ENCODE measurements at places on chromosomes 4 and X. TPM values are rescaled to one million over a fixed set of nuclear protein-coding genes. Genes with fewer than 3 reads are reported as not detected.

The IBSP gene
- total RNA-seq, result not detected

DNA sequence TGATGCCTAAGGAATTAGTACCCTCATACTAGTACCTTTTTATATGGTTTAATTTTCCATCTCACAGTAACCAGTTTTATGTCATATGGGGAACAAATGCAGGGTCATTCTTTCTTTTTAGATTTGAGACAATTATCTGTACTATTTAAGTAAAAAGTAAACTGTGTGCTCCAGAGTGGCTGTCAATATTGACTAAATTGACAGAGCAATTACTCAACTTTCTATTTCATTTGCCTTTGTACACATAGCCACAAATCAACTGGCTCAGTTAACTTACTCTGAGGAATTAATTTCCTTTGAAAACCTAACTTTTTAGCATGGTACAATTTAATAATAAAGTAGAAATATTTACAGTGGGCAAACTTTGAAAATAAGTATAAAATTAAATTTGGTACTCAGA lies 28.5 kb upstream of the TEX13C start:
- no peak for DNase-seq

DNA sequence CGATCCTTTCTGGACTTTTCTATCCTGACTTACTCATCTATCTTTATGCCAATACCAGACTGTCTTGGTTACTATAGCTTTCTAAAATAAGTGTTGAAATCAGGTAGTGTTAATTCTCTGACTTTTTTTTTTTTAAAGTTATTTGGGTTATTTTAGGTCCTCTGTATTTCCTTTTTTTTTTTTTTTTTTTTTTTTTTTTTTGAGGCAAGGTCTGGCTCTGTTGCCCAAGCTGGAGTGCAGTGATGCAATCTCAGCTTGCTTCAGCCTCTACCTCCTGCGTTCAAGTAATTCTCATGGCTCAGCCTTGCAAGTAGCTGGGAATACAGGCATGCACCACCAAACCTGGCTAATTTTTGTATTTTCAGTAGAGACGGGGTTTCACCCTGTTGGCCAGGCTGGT lies 2.8 kb upstream of the NELFA start:
- no peak for DNase-seq

DNA sequence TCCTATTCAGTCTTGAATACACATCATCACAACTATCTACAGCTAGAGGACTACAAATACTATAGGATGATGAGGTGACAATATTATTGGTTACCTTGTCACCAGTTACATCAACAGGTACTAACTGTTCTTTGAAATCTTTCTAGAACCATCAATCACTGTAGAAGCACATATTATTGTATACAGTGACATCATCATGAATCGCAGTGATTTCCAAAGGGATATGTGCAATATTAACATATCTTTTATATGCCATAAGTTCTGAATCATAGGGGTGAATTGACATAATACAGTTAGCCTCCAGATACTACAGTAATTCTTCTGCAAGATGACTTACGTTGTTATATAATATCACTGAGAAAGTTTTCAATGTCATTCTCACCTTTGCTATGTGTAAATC lies 105.2 kb upstream of the HPGD start:
- no peak for DNase-seq
